ENCODE measurements at places on chromosomes 2 and 18.

DNA sequence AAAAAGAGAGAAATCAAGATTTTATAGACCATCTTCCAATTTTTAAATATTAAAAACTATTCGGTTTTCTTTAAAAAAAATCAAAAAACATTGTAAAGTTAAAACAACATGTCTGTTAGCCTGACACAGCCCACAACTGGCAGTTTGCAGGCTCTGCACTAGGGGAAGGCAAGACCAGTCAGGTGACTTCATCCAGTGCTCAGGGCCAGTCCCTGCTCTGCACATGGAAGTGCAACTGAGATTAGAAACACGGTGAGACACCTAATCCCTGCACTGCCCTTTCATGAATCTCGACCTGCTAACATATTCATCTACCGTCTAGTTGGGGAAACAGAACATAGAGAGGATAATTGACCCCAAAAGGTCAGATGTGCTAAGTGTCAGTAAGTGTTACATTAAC is 135.2 kb downstream of the BARD1 start:
- DNase-seq: no peak

- peak; percentile 29 for DNase-seq
These were observed 238.1 kb downstream of the SEPTIN10 start for GRCh38 chr2:109375656-109376055.

DNA sequence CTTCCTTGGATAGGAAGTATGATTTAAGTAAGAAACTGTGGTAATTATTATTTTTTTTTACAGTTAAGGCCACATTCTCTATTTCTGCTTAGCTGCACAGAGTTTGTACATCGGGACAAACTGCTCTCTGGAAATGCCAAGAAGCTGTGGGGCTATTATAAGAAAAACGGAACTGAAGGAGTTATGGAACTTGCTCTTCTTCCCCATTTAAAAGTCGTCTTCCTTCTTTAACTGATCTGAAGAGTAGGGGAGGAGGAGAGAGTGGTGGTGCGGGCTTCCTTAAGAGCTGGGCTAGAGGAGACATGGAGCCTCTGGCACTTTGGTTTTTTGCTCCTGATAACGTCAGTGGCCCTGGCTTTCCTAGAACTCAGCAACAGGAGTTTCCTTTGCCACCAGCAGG is 54.4 kb downstream of the RAB31 start:
- DNase-seq: no peak

GRCh38 chr18:55508651-55509050 is 79.3 kb downstream of the TCF4 start:
- no peak for DNase-seq

- DNase-seq: no peak
These were observed 192.3 kb downstream of the CLIP4 start for GRCh38 chr2:29307519-29307918.

GRCh38 chr18:55380589-55380988 is 207.4 kb downstream of the TCF4 start:
- DNase-seq: no peak

- DNase-seq: peak; percentile 76
These were observed 1.2 kb downstream of the ST3GAL5 start for GRCh38 chr2:85887566-85888019.

Data from left lobe of liver (tissue), 2 donors.